Transverse colon (tissue), 4 donors: ENCODE measurements at places on chromosomes 13 and 19. TPM values are rescaled to one million over a fixed set of nuclear protein-coding genes. Genes with fewer than 3 reads are reported as not detected.

DNA sequence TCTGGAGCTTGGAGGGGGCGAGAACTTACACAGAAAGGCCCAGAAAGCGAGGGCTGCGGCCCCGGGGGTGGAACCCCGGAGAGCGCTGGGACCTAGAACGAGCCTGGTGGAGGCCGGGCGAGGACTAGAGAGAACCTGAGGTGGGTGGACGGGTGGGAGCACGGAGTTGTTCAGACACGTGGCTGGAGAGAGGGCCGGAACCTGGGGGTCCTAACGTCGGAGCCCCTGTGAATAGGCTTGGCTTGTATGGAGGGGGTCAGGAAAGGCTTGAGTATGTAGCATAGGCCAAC is 383 bp downstream of the ZNF581 start:
- no peaks in the 10 kb centered on the region for H3K27me3 ChIP-seq
- peak overlapping the region; percentile 93 for H3K27ac ChIP-seq
- H3K36me3 ChIP-seq = no peaks in the 10 kb centered on the region
- peaks cover 49% of the 10 kb centered on the region for H3K4me1 ChIP-seq

- no peak overlapping the region for H3K27ac ChIP-seq
- H3K27me3 ChIP-seq = peaks cover 39% of the 10 kb centered on the region
- H3K4me3 ChIP-seq = no peak overlapping the region
- H3K36me3 ChIP-seq = no peaks in the 10 kb centered on the region
Measured at GRCh38 chr19:10285393-10285792, 1.4 kb upstream of the ICAM4 start.

DNA sequence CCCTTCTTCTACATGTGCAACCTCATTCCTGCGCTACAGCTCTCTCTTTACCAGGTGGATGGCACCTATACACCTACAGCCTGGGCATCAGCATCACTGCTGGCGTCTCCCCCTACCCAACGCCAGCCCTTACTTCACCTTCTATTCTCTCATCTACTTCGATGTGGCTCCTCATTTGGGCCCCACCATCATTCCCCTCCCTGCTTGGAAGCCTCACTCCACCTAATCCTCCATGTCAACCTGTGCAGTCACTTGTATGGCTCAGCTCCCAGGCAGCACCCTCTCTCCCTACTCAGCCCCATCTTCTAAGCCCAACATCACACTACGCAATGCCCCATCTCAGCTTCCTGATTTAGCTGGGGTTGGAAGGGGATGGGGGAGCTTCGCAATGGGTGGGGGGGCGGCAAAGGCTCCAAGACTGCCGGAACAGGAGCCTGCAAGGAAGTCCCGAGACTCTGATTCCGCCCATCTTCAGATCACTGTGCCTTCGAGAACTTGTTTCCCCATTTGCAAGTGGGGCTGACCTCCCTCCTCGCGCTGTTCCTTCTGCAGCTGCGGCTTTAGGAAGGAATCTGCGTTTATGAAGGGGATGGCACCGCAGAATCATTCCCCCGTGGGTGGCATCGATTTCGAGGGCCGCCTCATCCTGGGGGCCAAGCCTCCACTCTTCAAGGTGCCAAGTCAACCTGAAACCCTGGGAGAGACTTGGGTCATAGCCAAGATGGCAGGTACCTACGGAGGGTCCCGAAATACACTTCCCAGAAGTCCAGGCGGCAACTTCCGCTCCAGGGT is 913 bp downstream of the MZF1 start:
- H3K36me3 ChIP-seq = peaks cover 6% of the 10 kb centered on the region
- H3K4me3 ChIP-seq = peak overlapping the region; percentile 58
- peaks cover 17% of the 10 kb centered on the region for H3K4me1 ChIP-seq
- no peaks in the 10 kb centered on the region for H3K27me3 ChIP-seq
- DNase-seq = no peak
- H3K27ac ChIP-seq = peak overlapping the region; percentile 98

DNA sequence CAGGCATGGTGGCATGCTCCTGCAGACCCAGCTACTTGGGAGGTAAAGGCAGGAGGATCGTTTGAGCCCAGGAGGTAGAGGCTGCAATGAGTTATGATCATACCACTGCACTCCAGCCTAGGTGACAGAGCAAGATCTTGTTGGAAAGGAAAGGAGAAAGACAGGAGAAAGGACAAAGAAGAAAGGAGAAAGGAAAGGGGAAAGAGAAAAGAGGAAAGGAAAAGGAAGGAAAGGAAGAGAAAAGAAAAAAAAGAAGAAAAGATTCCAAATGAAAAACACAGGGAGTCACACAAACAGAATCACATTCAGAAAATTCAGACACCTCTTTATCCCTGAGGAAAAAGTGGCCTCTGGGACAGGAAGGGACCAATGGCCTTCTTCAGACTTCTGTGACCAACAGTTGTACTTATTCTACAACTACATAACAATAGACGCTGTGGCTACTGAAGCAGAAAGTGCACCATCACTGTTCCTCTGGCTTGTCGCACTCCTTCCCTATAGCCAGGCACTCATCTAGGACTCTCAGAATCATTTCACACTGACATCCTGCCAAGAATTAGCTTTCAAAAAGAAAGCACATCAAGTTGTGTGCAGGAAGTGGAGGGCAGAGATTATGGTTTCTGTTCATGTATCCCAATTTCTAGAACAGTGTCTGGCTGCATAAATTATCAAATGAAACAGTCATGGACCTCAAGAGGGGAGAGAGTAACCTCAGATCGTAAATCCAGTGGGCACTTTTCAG is 5.9 kb downstream of the MTMR6 start:
- no peak overlapping the region for H3K27ac ChIP-seq
- DNase-seq = no peak
- no peaks in the 10 kb centered on the region for H3K27me3 ChIP-seq
- peaks cover 3% of the 10 kb centered on the region for H3K4me1 ChIP-seq
- no peaks in the 10 kb centered on the region for H3K36me3 ChIP-seq
- H3K4me3 ChIP-seq = no peak overlapping the region

DNA sequence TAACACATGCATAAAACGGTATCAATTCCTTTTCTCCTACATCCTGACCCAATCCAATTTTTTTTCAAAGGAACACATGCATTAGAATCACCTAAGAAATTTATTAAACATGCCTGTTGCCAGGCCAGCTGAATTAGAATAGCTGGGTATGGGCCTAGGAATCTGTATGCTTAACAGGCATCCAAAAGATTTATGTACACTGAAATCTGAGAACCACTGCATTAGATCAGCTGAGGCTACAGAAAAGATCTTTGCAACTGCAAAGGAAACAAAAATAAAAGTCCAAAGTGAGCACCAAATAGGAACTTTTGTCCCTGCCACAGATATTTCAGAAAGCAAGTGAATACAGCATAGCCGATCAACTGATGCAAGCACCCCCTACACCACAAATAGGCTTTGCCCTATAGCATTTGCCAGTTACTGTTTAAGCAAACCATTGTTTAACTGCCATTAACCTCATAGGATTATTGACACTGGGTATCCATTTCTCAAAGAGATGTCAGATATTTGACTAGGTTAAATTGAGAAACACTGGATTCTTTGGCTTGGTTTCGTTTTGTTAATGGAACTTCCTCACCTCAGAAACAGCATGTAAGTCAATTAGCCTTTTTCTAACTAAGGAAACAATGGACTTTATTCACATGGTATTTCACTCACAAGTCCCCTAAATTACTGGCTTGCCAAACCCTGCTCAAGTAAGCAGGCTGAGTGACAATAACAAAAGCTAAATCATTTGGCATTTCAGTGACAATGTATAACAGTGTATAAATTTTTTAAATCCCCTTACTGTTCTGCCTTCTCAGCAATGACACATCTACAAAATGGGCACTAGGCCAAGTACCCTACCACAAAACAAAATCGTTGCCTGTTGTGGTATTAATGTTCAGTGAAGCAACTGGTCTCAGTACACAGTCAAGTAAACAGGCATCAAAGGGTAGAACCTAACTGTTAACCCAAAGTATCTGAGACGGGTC is 67.8 kb downstream of the SUCLA2 start:
- no peaks in the 10 kb centered on the region for H3K27me3 ChIP-seq
- no peaks in the 10 kb centered on the region for H3K4me1 ChIP-seq

DNA sequence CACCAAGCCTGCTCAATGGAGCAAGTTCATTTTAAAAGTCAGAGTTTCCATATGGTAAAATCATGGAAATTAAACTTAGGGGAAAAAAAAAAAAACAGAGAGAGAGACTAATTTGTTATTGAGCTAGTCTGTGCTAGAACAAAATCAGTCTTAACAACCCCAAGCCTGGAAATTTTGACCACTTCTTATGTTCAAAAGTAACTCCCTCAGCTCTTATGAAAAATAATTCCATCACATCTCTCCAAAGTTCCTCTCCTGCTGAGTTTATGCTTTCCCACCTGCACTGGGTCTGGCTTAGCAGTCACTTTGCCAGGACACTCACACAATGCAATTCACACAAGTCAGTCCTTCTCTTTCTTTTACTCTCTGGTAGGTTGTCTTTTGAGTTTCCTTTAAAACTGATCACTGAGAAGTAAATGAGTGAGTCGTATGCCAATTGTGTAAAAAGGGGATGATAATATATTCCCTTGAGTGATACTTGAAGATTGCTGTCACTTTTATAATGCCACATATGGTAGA is 92.6 kb downstream of the ENOX1 start:
- no peak overlapping the region for H3K27ac ChIP-seq
- no peak for DNase-seq

GRCh38 chr19:55440411-55441105 is 2.5 kb downstream of the SHISA7 start:
- no peaks in the 10 kb centered on the region for H3K36me3 ChIP-seq
- H3K27me3 ChIP-seq = peaks cover 98% of the 10 kb centered on the region
- peaks cover 6% of the 10 kb centered on the region for H3K4me1 ChIP-seq

GRCh38 chr13:24254146-24254841 is 55.1 kb upstream of the C1QTNF9 start:
- no peak overlapping the region for H3K4me3 ChIP-seq
- H3K36me3 ChIP-seq = no peaks in the 10 kb centered on the region
- DNase-seq = no peak
- peak overlapping the region; percentile 59 for H3K27ac ChIP-seq
- H3K4me1 ChIP-seq = no peaks in the 10 kb centered on the region

DNA sequence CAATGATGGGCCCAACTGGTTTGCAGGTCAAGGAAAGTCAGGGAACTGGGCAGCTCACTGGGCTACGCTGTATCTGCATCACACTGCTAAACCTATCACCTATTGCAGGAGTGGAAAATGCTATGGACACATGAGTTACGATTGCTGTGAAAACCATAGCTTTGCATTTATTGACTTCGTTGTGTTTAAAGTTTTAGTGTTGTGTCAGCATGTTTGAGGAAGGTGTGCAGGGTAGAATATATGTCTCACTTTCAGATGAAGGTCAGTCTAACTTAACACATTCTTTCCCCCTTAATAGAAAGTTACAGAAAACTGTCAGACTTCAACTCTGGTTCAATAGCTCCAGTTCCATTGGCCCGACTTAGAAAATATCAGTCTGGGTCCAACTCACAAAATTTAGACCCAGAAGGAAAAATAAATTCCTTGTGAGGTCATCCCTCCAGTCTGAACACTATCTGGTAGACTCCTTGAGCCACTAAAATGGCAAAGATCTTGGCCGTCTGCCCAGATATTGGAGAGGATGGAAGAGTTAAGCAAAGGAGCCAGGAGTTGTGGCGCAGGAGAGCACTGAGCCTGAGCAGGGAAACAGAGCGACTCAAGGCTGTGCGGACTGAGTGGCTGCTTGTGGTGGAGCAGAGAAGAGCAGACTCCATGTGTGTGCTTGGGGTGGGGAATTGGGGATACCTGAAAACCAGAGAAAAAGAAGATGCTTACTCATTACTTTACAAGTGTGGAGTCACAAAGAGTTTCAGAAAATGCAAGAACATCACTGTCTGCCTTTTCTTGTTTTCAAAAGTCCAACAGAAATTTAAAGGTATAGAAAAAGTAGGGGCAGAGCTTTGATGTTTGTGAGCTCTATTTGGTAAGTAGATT is 518.5 kb downstream of the FGF9 start:
- H3K27ac ChIP-seq = no peak overlapping the region
- H3K36me3 ChIP-seq = no peaks in the 10 kb centered on the region
- H3K27me3 ChIP-seq = no peaks in the 10 kb centered on the region
- DNase-seq = no peak

- no peaks in the 10 kb centered on the region for H3K36me3 ChIP-seq
- H3K27me3 ChIP-seq = no peaks in the 10 kb centered on the region
- H3K4me3 ChIP-seq = no peak overlapping the region
- H3K4me1 ChIP-seq = no peaks in the 10 kb centered on the region
Measured at GRCh38 chr13:93862259-93862658, 617.2 kb downstream of the DCT start.

- peak; percentile 92 for DNase-seq
- H3K36me3 ChIP-seq = no peaks in the 10 kb centered on the region
- H3K27ac ChIP-seq = peak within 1 kb of the TSS; percentile 93
- peaks cover 36% of the 10 kb centered on the region for H3K4me1 ChIP-seq
- H3K27me3 ChIP-seq = no peaks in the 10 kb centered on the region
- H3K4me3 ChIP-seq = peak within 1 kb of the TSS; percentile 75
Measured at GRCh38 chr13:110561344-110562035, at the start of gene RAB20. RAB20 (minus strand) TSS chr13:110561722; CDS start chr13:110561519, 203 bp downstream.

GRCh38 chr13:101452519-101453485 is at the start of gene ITGBL1:
ITGBL1 (plus strand) TSS chr13:101452675; CDS start chr13:101452834, 159 bp downstream.
- no peaks in the 10 kb centered on the region for H3K4me1 ChIP-seq
- H3K27me3 ChIP-seq = peaks cover 5% of the 10 kb centered on the region
- H3K36me3 ChIP-seq = no peaks in the 10 kb centered on the region
- peak within 1 kb of the TSS; percentile 12 for H3K4me3 ChIP-seq
- DNase-seq = no peak
- H3K27ac ChIP-seq = no peak within 1 kb of the TSS

DNA sequence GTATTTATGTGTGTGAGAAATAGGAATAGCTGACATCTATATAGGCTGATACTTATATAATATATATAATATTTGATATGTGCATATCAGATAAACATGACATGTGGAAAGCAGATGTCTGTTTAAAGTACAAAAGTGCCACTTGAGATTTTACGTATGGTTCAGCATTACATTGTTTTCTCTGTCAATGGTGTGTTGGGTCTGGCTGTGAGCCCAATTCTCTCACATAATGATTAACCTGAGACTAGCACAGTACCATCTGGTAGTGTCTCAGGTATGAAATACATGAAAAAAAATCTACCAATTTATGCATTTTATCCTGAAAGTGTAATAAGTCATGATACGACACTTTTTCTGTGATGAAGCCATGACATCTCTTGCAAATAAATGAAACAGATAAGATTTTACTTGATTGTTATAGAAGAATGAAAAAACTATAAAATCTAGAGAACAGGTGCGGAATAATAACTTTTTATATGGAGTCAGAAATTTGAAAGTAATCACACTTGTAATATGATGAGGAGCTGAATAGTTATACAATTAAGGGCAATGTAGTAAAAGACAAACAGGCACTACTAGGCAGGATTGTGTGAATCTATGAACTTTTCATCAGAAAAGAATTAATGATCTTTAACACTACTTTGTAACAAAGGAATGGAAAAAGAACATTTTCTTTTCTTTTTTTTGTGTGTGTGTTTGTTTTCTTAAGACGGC is 1405.0 kb downstream of the OLFM4 start:
- H3K27ac ChIP-seq = no peak overlapping the region
- no peaks in the 10 kb centered on the region for H3K36me3 ChIP-seq
- H3K27me3 ChIP-seq = no peaks in the 10 kb centered on the region
- no peak overlapping the region for H3K4me3 ChIP-seq
- no peak for DNase-seq
- H3K4me1 ChIP-seq = no peaks in the 10 kb centered on the region

DNA sequence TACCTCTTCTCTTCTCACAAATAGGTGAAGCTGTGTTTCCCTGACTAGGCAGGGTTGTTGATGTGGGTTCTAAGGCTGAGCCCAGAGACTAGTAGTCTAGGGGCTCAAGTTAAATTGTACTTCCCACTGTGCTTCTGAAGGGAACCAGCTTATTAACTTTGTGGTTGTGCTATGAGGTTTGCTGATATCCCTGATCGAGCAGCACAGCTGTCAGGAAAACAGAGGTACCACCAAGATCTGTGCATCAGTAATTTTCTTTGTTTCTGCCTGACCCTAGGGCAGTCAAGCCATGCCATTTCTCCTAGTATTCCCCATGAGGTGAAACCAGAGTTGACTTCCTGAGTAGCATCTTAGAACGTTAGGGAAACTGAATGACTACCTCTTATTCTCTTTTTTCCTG is 853.8 kb upstream of the MIR17HG start:
- no peaks in the 10 kb centered on the region for H3K4me1 ChIP-seq
- no peak overlapping the region for H3K27ac ChIP-seq
- H3K4me3 ChIP-seq = no peak overlapping the region

OR7A10 gene
- total RNA-seq = not detected

ACP7 gene
- not detected for total RNA-seq
